Type B pancreatic cell (in vitro differentiated cells): ENCODE measurements at places on chromosomes 1 and 21.

- no peak for DNase-seq
Observed at GRCh38 chr1:17881761-17882160, 126.6 kb downstream of the ACTL8 start.

DNA sequence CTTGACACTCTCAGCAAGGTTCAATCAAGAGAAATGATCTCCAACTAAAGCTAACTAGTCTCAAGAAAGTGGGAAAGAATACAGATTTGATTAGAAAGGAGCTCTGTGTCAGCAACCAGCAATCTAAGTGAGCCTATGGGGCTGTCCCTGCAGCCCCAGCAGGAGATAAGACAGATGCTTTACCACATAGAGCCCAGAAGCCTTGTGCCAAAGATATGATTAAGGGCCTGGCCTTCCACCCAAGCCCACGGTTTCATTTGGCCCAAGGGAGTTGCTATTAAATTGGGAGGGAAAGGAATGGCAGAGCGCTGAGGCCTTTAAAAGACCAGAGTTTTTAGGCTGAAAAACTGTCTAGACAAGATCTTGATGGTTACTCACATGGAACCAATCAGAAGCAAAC lies 74.8 kb downstream of the HLCS start:
- DNase-seq = no peak

- DNase-seq = no peak
Observed at GRCh38 chr21:44255511-44255981, 6.2 kb downstream of the DNMT3L start.

DNA sequence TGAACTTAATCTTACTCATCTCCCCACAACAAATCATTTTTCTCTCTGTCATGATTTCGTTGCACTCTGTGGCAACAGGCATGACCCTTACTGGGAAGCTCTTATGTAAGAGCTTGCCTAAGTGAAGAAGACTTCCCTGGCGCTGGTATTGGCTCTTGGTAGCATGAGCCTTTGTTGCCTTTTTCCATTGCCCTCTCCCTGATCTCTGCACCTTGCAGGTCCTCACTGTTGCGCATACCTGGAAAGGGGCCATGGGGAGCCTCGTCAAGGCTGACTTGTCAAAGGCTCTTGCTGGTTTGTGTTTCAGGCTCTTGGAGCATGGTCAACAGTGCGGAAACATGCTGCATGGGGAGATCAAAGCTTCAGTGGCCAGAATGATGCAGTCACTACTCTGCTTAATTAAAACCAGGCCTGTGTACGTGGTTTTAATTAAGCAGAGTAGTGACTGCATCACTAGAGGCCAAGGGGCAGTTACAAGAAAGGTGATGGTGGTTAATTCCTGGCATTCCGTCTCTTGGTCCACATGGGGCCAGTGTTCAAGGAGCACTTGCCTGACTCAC lies 141.3 kb downstream of the SPATA46 start:
- no peak for DNase-seq

GRCh38 chr1:11670747-11671146 lies 6.7 kb downstream of the FBXO6 start:
- no peak for DNase-seq

DNA sequence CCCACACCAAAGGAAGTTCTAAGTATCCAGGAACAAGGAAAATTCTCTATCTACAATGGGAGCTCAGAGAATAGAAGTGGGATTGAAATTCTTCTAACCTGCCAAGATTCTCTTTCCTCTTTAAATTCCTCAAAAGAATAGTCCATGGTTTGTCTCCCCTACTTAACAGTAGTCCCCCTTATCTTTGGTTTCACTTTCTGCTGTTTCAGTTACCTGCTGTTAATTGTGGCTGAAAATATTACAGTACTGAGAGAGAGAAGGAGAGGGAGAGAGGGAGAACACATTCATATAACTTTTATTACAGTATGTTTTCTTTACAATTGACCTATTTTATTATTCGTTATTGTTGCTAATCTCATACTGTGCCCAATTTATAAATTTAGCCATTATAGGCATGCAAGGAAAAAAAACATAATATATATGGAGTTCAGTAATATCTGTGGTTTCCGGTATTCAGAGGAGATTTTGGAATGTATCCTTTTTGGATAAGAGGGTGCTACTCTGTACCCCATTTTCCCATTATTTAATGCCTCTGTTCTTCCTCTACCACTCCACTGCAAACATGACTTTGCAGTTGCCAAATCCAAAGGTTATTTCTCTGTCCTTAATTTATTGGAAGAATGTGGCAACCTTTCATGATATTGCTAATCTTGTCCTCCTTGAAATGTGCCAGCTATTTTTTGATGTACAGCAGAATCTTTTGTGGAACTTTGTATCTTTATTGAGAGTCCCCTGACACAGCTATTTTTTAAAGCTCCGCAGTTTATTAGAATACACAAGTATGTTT lies 68.0 kb downstream of the USP25 start:
- DNase-seq = no peak

GRCh38 chr1:212622906-212623305 lies 14.3 kb downstream of the ATF3 start:
- DNase-seq = no peak

GRCh38 chr1:206761159-206761768 lies 9.3 kb upstream of the IL19 start:
- no peak for DNase-seq

DNA sequence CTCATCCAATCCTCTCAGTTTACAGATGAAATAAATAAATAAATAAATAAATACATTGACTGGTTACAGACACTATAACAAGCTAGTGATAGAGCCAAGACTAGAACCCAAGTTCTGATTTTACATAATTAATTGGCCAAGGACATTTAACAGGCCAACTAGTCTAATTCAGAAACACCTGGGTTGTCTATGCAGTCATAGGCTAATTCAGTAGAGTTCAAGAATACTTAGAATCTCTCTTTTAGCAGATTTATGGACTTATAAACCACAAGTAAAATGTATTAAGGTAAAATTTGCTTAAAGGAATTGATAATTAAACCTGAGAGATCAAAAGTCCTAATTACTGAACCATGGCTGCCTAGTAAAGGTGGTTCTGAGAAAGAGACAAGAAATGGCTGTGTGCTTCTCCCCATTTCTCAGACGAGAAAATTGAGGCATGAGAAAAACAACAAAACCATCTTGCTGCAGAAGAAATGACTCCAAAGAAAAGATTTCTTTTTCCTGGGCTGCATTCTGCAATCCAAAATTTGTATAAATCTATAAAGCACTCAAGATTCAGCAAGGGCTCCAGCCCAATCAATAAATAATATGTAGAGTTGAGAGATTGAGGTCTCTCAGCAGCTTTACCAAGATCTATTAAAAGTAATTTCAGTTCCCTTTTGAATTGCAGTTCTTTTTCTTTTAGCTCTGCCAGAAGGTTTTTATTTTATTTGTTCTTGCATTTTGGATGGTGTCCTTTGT lies 98.3 kb downstream of the DUSP10 start:
- no peak for DNase-seq

DNA sequence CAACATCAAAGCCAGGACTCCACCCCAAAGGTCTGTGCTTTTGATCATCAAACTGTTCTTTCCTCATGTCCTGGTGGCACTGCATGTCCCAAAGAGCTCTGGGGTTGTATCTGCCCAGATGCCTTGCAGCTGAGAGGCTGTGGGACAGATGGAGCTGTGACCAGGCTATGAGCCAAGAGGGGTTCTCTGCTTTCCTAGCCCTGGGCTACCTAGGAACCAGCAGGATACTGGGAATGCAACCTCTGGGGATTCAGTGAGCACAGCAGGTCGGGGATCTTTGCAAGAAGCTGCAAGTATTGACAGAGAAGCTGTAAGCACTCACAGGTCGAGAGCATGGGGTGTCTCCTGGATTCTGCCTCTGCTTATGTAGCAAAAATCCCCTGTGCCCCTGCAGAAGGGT lies 186.6 kb downstream of the GRIK3 start:
- no peak for DNase-seq

GRCh38 chr1:117077267-117077666 lies 17.1 kb downstream of the TTF2 start:
- DNase-seq = no peak

DNA sequence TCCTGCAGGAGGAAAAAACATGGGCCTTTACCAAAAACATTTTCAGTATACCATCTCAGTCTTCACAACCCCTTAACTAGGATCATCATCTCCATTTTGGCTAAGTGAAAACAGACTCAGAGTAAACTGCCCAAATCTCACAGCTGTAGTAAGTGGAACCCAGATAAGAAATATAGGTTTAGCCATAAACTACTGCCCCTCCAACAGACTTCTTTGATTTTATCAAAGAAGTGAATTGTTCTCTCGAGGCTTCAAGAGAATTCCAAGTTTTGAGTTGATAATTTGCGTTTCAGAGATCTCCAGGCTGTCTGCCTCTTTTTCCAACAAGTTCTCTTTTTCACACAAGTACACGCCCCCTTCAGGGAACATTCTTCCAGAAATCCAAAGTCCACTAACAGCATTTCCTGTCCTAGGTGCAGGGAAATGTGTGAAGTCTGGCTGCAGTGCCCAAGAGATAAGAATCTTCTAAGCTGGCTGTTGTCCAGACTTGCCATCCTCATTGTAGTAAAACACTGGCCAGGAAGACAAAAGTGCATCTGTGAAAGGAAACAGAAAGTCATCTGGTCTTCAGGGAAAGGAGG lies 30.8 kb downstream of the RNF19B start:
- DNase-seq = no peak

DNA sequence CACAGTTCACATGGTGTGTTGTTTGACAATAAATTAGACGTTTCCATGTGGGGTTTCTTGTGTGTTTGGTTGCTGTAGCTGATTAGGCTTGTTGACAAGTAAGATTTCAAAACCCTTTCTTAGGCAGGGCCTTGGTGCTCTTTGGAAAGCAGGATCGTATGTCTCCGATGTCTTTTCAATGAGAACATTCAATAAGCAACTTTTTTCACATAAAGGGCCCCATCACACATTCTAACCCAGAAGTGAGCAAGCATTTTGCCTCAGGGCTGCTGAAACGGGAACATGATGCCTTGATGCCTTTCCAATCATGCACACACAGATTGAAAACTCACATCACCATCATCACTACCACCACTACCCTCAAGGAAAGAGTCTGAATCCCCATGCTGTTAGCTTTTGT lies 33.1 kb downstream of the LPAR3 start:
- DNase-seq = no peak

GRCh38 chr1:25706146-25707089 lies 89.8 kb downstream of the MAN1C1 start:
- DNase-seq = no peak

GRCh38 chr1:247906504-247907047 lies 11.2 kb downstream of the OR2W3 start:
- DNase-seq = no peak

GRCh38 chr1:241787691-241788090 lies 60.3 kb upstream of the EXO1 start:
- no peak for DNase-seq

GRCh38 chr1:167748906-167749305 lies 27.1 kb downstream of the MPZL1 start:
- no peak for DNase-seq

DNA sequence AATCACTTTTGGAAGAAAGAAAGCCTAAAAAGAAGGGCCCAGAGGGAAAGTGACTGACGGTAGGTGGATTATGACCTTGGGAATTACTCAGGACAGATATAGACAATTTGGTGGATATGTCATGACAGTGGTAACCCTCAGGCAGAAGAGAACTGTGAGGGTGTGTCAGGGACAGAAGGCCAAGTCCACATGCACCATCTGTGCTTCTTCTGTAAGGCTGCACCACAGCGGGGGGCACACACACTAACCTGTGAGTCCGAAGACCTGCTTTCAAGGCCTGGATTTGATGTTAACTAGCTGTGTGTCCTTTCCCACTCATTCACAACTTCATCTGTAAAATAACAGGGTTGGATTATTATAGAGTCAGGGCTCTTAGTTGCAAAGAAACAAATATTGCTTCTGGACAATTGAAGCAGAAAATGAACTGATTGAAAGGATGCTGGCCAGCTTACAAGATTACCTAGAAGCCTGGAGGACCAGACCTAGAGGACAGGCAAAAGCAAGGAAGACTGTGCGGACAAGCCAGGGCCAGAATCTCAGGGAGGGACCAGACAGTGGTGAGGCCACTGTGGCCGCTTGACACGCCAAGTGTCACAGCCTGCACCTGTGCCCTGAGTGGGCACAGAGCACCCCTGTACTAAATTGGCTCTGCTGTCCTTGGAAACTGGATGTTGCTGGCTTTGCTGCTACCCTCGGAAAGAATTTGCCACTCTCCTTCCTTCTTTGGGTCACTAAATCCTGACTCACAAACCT lies 34.7 kb upstream of the USP24 start:
- DNase-seq = no peak

GRCh38 chr1:220818421-220819173 lies 31.9 kb downstream of the MTARC1 start:
- DNase-seq = no peak

- no peak for DNase-seq
Observed at GRCh38 chr1:218557731-218558130, 212.6 kb downstream of the TGFB2 start.

- DNase-seq = no peak
Observed at GRCh38 chr1:153040950-153041631, at the start of gene SPRR2D. SPRR2D (minus strand) TSS chr1:153041120; CDS start chr1:153040346, 774 bp downstream.

DNA sequence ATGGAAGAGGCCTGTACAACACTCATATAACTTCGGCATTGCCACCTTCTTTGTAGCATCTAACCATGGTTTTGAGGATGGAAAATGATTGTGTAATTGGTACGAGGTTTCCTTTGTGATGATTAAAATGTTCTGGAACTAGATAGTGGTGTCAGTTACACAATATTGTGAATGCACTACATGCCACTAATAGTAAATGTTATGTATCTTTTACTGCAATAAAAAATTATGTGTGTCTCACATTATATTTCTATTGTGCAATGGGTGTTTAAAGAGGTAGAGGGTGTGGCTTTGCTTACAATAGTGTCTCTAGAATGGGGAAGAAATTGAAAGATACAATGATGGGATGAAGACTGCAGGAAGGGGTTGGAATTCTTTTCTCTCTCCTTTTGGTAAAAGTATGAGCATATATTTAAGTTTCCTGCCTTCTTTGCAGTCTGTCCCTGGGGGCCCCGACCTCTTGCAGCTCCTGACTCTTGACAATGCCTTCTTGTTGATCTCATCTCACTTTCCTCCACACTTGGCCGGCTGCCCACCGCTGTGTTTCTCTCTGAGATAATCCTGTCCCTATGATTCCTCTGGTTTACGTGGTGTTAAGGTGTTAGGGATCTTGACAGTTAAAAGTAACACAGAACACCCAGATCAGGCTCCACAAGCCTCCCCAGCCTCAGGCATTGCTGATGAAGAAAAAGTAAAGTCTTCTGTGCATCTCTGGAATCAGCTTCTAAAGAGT lies 39.3 kb downstream of the MTARC1 start:
- no peak for DNase-seq

GRCh38 chr1:243508303-243508713 lies 252.5 kb downstream of the SDCCAG8 start:
- no peak for DNase-seq

DNA sequence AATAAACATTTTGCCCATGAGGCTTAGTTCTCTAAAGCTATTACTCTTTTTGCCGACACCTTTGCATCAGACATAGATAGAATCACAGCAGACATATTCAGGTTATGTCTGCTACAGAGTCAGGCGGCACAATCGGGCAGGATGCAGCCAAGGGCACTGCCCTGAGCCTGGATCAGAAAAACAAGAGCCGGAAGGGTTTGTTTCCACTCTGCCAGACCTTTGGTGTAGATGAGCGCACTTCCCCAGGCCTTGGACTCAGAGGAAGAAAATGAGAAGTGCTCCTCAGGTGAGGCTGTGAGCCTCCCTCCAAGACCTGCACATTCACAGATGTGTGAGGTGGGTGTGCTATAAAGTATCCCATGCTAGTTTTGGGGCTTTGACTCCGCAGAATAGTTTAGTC lies 43.7 kb downstream of the GNG12 start:
- no peak for DNase-seq
